ENCODE measurements at places on chromosomes 4 and X.

GRCh38 chrX:1546691-1547251, 9.8 kb upstream of the P2RY8 start:
- DNase-seq, result no peak

GRCh38 chr4:179755322-179755721, 2313.1 kb upstream of the AGA start:
- peak; percentile 96 for DNase-seq

GRCh38 chr4:182531555-182532162, 288.5 kb downstream of the TENM3 start:
- no peak for DNase-seq

DNA sequence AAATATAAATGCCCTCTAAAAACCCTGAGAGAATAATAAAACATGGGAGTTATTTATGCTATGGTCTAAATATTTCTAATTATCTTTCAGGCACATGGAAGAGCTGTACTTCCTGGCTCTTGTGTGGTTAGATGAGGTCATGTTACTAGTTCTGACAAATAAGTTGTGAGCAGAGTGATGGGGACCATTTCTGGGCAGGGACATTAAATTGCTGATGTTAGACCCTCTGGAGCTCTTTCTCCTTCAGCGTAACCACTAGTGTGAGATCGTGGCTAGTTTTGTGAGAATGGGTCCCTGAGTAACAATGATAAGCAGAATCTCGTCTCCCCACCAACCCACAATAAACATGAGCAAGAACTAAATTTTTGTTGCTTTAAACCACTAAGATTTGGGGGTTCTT, 108.0 kb downstream of the MAML3 start:
- DNase-seq, result peak; percentile 88

DNA sequence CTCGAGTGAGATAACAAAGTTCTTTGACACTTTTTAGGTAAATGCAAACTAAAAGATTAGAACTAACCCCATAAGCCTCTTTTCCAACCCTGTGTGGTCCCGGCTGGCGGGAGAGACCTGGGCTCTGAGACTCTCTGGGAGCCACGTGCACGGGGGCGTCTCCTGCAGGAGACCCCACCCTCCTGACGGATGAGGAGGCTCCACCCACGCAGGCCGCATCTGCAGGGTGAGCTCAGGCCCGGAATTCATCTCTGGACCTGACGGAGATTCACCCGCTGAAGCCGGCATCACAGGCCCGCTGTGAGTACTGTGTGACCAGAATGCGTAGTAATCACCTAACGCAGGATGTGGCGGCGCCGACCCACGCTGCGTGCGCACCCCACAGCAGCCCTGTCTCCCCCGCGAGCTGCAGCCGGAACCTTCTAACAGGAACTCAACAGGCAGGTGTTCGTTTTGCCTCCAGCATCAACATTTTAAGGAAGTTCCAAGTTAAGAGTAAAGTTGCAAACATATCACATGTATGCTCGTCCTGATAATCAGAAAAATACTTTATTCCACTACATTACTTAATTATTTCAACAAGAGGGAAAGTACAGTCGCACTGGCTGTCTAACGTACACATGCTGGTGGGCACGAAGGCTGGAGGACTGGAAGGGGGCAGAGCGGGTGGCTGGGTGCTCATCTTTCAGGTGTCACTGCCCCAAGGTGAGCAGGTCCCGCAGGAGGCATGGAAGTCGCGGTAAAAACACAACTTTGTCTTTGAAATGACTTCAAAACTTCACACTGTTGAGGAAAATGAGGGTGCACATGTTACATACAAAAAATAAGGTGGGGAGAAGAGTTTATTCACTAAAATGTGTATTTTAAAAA, 44.5 kb downstream of the FGFRL1 start:
- DNase-seq, result no peak
